ENCODE measurements at places on chromosomes 1 and 21. TPM values are rescaled to one million over a fixed set of nuclear protein-coding genes. Genes with fewer than 3 reads are reported as not detected.
A peak's percentile ranks its signal among the peaks of the same experiment; 100 is the strongest.

DNA sequence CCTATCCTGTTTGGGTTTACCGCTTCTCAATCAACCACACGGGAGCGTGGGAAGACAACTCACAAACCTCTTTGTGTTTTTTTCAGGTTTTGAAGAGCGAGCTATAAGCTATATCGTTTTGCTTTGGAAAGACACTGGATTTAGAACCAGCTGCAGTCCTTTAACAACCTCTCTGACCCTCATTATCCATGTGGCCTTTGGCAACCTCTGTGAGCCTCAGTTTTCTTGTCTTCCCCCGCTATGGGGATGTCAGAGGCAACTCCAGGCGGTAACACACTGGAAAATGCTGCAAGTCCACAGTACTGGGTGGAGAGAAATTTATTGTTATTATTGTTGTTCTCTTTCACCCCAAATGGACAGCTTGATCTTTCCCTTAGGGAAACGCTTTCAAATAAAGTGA, 100.0 kb downstream of the ETS2 start:
- H3K4me1 ChIP-seq = peaks cover 65% of the 10 kb centered on the region
- H3K4me3 ChIP-seq = no peak overlapping the region
- H3K27ac ChIP-seq = no peak overlapping the region
- H3K27me3 ChIP-seq = no peaks in the 10 kb centered on the region

MORN1 gene
- 5.7 TPM for total RNA-seq

GRCh38 chr1:11600836-11601235, 53.4 kb downstream of the FBXO2 start:
- peaks cover 31% of the 10 kb centered on the region for H3K27me3 ChIP-seq
- no peak for DNase-seq
- no peaks in the 10 kb centered on the region for H3K36me3 ChIP-seq
- no peak overlapping the region for H3K4me3 ChIP-seq
- no peaks in the 10 kb centered on the region for H3K4me1 ChIP-seq

DNA sequence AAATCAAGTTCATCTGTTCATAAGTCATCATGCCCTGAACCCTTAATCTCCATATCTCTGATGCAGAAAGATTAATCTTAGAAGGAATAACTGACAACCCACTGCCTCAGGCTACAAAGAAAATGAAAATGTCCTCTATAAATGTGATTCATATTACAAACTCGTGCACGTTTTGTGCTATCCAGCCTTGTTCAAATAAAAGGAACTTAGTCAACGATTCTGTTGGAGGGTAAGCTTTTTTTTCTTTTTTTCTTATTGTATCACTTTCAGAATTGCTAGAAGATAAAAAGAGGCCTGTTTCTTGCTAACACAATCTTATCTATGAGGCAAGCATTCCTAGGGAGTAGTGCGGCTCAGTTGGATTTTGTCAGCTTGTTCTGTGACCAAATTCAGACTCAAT, 228.4 kb downstream of the TM2D1 start:
- DNase-seq = no peak
- no peaks in the 10 kb centered on the region for H3K4me1 ChIP-seq
- no peak overlapping the region for H3K4me3 ChIP-seq
- no peaks in the 10 kb centered on the region for H3K36me3 ChIP-seq

GRCh38 chr1:147171399-147172167, 687 bp downstream of the PRKAB2 start:
- H3K27ac ChIP-seq = peak overlapping the region; percentile 92
- no peaks in the 10 kb centered on the region for H3K27me3 ChIP-seq
- no peaks in the 10 kb centered on the region for H3K36me3 ChIP-seq

DNA sequence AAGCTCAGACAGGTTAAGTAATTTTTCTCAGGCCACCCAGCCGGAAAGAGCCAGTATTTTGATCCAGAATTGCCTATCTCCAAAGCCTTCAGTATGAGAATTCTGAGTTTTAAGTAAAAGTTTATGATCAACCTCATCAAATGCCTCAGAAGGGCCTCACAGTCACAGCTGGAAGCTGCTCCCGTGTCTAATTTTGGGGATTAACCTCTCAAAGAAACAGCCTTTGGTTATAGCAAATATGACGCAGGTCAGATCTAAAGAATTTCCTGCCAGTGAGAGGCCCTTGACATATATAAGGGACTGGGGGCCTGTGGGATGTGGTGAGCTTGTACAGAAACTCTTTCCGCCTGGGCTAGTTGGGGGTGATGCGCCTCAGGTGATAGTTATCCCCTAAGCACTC, 2.3 kb downstream of the EXTL1 start:
- H3K4me3 ChIP-seq = peak overlapping the region; percentile 2
- DNase-seq = no peak
- H3K36me3 ChIP-seq = no peaks in the 10 kb centered on the region
- H3K27me3 ChIP-seq = no peaks in the 10 kb centered on the region
- peaks cover 15% of the 10 kb centered on the region for H3K4me1 ChIP-seq

NBPF14 gene
- 65.0 TPM for total RNA-seq

CD53 gene
- total RNA-seq = 10.3 TPM

Measured in suprapubic skin (tissue), 4 donors.